COR-L47 (cell line): ENCODE measurements at places on chromosomes 5 and 9.
A peak's percentile ranks its signal among the peaks of the same experiment; 100 is the strongest.

DNA sequence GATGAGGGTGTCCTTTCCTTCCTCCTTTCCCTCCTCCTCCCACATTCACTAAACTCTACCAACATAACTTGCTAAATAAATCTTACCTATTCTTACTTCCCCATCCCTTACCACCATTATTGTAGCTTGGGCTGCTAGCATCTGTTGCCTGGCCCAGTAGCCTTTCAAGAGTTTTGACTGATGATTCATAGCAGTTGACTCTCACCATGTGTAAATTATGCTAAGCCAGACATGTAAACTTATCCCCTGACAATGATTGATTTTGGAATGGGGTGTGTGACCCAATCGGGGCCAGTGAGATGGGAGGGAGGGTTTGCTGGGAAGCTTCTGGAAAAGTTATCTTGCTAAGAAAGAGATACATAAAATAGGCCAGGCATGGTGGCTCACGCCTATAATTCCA, 161.8 kb upstream of the SPRY4 start:
- DNase-seq: no peak

- no peak for DNase-seq
These were observed 43.0 kb downstream of the SFXN1 start for GRCh38 chr5:175521313-175521833.

DNA sequence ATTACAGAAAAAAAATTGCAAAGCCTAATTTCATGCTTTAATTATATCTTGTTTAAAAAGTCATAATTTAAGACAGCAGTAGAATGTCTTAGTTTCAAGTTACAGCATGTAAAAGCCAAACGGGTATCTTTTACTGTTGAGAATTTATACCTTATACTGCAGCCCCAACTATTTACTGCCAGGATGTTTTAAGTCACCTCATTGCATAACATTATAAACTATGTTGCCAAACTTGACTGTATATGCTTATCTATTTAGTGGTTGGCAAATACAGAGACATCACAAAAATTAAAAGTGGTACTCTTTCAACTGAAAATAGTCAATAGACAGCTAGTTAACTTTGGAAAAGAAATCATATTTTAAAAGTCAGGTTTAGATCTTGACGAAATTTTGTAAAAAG, 119.5 kb downstream of the EDIL3 start:
- DNase-seq: no peak

DNA sequence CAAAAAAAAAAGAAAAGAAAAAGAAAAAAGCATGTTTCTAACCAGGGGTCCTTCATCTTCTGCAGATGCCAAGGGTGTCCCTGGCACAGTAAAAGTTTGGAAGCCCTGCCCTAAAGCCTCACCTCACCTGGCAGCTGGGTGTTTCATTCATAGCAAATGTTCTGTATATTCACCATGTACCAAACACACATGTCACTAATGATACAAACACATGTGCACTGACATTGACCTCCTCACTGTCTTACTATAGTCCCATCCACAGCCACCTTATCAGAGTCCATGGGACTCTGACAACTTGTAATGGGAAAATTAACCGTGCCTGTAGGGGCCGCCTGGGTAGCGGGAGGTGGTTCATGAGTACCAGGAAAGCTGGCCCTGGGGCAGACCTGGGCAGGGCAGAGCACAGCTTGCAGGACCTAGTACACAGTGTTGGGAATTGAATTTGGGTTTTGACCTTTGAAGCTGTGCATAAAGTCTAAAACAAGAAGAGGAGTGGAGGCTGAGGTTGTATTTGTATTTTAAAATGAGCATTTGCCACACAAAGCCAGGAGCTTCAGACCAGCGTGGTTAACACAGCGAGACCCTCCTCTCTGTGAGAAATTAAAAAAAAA, 6.4 kb upstream of the MGAT4B start:
- DNase-seq: no peak

- peak; percentile 93 for DNase-seq
These were observed 67.5 kb downstream of the MAMDC2 start for GRCh38 chr9:70111042-70111602.

- DNase-seq: no peak
These were observed 475.9 kb downstream of the TLE1 start for GRCh38 chr9:81213456-81213855.

- DNase-seq: peak; percentile 83
These were observed 151.7 kb upstream of the MPDZ start for GRCh38 chr9:13431222-13431536.

GRCh38 chr5:113164021-113164420, 187.4 kb downstream of the DCP2 start:
- DNase-seq: no peak

- no peak for DNase-seq
These were observed 358.9 kb upstream of the PCSK5 start for GRCh38 chr9:75531588-75531987.

GRCh38 chr9:37036371-37036775, 2.3 kb upstream of the PAX5 start:
- DNase-seq: peak; percentile 36

DNA sequence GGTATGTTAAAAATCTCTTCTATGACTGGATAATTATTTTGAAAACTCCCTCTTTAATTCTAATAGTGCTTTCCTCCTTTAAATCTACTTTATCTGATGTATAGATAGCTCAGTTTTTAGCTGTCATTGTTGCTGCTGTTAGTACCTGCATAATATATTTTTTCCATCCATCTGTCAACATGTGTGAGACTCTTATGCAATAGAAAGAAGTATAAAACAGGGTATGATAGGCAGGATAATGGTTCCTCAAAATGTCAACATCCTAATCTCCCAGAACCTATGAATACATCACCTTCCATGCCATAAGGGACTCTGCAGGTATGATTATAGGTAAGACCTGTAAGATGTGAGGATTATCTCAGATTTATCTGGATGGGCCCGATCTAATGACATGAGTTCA, 136.9 kb upstream of the LHFPL2 start:
- no peak for DNase-seq
